ENCODE measurements at places on chromosomes 12 and 14.

- no peak for DNase-seq
These were observed 168.4 kb downstream of the MYRFL start for GRCh38 chr12:69993433-69993832.

DNA sequence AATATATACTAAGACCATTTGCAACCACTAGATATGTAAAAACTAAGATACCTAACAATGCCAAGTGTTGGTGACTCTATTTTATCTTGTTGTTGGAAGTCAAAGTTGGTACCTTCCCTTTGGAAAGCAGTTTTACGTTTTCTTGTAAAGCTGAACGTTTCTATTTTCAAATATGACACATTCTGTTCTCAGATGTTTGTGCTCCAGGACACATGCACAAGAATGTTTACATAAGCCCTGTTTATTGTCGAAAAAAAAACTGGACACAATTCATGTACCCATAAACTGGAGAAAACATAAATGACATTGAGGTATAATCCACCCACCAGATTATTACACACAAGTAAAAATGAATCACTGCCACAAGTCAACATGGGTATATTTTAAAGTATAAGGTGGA lies 967.4 kb downstream of the BCL11B start:
- no peak for DNase-seq

- no peak for DNase-seq
These were observed 337.5 kb downstream of the FLRT2 start for GRCh38 chr14:85867450-85867849.

DNA sequence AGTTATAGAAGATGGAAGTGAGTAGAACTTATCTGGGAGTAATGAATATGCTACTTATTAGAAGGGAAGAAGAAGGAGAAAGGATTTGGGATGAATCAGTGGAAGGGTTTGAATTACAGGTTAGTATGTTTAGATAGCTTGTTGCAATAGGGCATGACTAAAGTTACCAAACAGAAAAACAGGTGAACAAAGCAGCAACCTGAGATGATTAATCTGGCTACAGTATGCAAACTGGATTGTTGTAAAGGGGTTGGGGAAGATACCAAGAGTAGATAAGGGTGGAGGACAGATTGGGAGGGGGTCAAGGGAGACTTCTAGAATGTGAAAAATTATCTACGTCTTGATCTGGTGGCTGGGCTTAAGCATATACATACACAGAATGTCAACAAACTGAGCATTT lies 73.4 kb upstream of the CLEC14A start:
- no peak for DNase-seq

GRCh38 chr12:3420693-3421092 lies 70.3 kb upstream of the PRMT8 start:
- no peak for DNase-seq

DNA sequence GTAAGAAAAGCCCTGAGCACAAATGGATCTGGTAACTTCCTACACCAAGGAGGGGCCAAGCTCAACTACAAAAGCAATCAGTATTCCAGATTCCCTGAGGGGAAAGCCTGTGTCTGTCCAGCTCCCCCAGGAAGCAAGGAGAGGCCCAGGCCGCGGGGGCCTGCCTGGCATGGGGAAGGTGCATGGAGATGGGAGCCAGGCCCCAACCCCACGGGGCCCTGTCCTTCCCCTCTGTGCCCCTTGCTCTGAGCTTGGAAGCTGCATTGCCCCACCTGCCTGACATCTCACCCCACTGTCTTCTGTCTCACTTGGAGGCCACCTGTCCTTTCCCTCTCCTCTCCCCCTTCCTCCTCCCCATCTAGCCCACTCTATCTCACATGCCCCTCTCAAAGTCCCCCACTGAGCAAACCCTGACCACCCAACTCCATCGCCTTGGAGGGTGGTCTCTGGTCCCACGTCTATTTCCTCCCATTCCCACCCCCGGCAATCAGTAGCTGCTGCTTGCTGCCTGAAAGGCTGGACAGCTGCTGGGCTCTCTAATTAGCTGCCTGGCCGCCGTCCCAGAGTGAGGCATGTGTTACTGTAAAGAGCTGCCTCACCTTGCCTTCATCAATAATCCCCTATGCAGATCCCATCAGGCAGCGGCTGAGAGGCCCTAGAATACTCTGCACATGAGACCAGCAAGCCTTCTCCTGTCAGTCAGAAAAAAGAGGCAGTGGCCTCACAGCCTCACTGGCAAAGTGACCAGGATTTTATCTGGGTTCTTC lies 3.4 kb upstream of the TMEM229B start:
- peak; percentile 27 for DNase-seq

GRCh38 chr12:130436741-130437501 lies 99.2 kb downstream of the PIWIL1 start:
- DNase-seq: no peak

DNA sequence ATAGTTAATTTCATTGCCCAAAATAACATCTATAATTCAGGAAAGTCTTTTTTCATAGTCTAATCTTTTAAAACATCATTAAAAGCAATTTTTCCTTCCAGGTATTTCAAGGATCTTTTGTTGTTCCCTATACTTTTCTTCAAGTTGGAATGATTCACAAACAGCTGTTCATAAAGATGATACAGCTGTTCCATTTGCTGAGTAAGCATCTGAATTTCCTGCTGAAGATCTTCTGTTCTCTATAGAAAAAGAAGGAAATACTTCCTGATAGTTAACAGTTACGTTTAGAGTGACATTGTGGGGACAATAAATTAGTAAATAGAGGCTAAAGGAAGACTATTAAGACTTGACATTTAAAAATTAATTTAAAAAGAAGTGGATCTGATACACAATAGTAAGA lies 30.3 kb upstream of the ESR2 start:
- no peak for DNase-seq

- no peak for DNase-seq
These were observed 64.9 kb upstream of the FAM181A start for GRCh38 chr14:93862265-93862664.

DNA sequence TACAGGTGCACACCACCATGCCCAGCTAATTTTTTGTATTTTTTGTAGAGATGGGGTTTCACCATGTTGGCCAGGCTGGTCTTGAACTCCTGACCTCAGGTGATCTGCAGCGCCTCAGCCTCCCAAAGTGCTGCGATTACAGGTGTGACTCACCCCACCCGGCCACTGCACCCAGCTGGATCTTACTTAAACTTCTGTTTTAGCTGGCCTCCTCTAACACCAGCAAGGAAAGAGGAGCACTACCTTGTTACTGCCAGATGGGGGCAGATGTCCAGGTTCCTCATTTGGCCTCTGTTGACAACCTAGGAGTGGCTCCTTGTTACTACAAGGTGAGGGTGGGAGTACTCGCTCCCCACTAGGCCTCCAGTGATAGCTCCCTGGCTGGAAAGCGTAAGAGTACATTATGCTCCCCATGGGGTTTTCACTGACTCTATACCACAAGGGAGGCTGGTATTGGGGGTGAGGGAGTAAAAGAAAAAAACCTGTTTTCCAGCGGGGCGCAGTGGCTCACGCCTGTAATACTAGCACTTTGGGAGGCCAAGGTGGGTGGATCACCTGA lies 13.2 kb upstream of the ARF6 start:
- peak; percentile 67 for DNase-seq

DNA sequence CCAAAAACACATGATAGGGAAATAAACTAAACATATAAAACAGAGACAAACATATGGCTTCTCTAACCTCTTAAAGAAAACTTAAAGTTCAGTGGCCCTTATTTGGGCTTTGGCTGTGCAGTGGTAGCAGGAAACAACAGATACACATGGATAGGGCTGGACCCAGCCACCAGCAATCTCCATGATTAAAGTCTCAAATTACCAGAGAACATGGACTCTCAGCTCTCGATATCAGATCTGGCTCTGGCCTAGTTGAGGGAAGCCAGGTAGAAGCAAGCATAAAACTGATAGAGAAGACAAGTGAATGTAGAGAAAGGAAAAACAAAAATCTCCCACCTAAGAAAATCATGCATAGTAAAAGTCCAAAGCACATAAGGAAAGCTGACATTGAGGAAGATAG lies 164.8 kb downstream of the ITPR2 start:
- no peak for DNase-seq

- no peak for DNase-seq
These were observed 94.5 kb downstream of the PCNX1 start for GRCh38 chr14:71001742-71002141.

Data from NCI-H1417 (cell line).